Pancreas (tissue), 10 donors: ENCODE measurements at places on chromosomes 5 and 9.

DNA sequence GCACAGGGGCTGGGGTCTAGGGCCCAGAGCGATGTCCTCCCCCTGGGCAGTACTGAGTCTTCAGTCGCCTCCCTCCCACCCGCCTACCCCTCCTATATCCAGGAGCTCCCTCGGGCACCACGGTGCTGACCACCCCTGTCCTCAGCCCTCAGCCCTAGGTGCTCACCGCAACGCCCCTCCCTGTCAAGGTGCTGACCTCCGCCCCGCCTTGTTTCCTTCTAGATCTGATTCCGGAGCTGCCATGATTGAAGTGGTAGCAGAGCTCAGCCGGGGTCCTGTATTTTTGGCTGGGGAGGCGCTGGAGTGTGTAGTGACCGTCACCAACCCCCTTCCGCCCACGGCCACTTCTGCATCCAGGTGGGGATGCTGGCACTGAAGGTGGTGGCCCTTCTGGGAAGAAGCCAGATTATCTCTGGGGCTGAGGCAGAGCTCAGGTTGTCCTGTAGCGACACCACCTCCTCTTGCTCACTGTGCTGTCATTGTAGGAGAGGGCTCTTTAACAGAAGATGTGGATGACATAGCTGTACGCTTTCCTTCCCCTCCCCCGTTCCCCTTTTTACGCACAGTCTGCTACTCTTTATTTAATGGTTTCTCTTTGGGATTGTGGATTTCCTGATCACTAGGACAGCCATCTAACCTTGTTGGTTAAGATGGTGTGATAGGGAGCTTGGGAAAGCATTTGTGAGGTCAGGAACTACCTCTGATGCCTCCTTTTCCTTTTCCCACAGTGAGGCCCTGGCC lies 598 bp downstream of the RGP1 start:
- DNase-seq: peak; percentile 60

GRCh38 chr5:58201922-58202648 lies 257.8 kb downstream of the PLK2 start:
- no peak for DNase-seq

- DNase-seq: no peak
Observed at GRCh38 chr5:173065155-173065554, 9.0 kb downstream of the CREBRF start.

- DNase-seq: no peak
Observed at GRCh38 chr5:125424402-125425141, 678.1 kb upstream of the ZNF608 start.

- no peak for DNase-seq
Observed at GRCh38 chr9:84698323-84698722, 28.8 kb downstream of the NTRK2 start.

DNA sequence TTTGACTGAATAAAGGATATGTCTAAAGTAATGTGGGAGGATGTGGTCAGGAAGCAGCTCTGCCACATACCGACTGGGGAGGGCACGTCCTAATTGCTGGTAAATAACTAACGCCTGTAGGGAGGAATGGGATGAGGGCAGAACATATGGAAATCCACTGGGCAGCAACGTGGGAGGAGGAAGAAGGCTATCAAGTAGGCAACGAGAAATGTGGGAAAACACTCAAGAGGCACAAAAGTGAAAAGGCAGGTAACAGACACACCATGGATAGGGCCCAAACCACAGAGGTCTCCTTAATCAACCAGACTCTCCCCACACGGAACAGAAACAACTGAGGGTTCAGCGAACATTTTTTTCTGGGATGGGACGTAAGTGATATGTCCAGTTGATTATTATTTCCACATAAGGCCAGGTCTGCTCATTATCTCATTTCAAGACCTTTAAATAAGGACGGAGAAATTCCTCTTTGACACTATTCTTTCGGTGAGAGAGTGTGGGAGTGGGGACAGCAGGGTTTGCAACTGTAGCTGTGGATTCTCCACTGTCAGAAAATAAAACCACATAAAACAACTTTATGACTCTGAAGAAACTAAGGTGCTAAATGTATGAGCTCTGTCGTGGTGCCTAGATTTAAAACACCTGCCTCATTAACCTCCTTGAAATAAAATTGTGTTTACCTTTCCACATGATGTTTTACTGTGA lies 17.0 kb downstream of the IARS1 start:
- no peak for DNase-seq

DNA sequence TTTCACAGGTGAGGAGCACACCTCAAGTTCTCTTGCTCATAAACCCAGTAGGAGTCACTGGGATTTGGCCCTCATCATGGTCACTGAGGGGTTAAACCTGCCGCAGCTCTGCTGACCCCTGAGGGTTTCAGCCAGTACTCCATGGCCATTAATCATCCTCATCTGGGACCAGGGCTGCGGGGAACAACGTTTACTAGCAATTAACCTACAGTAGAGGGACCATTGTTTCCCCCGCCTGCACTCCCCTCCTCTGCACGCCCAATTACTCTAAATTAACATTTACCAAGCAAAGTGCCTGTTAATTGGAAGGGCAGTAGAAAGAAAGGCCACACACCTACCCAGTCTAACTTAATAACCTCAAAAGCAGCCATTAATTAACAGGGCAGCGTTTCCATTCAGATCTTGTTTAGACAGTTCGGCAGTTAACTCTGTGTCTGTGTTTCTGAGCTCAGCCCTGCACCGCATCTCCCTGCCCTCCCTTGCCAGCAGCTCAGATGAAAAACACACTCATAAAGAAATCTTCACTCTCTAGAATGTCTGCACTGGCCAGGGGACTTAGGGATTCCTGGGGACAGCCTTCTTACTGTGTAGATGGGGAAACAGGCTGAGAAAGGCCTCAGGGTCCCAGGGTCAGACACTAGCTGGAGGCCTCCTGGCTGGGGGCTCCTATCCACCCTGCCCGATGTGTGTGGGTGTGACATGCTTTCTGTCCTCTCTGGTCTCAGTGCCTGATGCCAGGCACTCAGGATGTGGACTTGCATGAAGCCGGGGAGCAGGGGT lies 51.6 kb downstream of the ALG2 start:
- no peak for DNase-seq

- DNase-seq: no peak
Observed at GRCh38 chr9:34809504-34810186, 99.7 kb upstream of the CCL21 start.

DNA sequence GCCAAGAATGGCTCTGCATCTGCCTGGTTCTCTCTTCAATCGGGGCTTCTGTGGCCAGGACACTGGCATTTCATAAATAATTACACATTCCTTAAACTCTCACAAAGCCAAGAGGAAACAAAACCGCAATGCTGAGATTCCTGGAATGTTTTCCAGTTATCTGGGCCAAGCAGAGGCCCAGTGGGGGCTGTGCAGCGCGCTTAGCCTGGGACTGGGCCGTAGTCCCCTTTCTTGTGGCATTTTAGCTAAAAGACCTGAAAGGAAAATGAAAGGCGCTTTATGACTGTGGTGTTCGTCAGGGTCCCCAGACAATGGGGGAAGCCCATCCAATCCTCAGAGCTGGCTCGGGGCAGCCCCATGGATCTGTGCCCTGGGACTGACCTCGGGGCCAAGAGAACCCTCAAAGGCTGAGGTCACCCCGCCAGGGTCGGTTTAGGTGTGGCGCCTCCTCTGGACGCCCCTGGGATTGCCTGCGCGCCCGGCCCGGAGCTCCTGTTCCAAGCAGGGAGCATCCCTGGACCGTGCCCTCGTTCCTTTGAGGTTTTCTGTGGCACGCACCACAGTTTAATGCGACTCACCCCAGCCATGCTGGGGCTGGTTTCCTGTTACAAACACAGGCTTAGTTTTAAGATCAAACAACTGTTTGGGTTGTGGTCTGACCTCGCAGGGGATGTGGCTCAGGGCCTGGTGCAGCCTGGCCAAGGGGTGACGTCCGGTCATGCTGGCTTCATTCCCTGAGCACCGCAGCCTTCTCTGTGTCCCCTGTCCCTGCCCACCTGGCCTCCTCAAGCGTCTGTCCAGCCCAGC lies 51.5 kb upstream of the NKD2 start:
- DNase-seq: no peak

DNA sequence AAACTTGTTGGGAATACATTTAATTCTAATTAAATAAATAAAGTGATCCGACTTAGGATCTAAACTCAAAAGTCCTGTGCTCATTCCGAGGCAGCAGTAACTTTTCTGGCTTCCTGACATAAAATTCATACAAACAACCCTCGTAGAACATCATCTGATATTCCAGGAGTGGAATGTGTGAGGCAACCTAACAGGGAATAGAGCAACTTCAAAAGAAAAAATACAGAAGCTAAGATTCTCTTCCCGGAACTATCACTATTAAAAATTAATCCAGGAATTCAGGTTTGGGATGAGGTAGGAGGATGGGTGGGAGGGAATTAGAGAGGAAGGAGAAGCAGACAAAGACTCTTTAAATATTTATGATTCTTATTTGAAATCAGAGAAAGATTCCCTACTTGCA lies 32.9 kb upstream of the TRIO start:
- no peak for DNase-seq

DNA sequence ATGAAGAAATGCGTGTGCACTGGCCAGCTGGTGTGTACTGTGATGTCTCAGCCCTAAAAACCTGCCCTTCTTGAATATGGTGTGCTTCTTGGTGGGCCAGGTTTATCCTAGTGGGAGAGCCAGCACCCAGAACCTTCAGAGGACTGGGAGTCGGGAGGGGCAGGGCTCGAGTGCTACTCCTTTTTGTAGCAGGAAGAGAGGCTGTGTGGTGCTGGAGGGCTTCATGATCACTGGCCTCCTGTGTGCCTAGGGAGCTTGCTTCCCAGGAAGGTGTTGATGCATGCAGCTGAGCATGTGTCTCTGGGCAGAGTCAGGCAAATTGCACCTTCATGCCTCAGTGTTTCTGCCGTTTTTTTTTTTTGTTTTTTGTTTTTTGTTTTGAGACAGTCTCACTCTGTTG lies 20.0 kb downstream of the PHF2 start:
- DNase-seq: no peak

GRCh38 chr9:76231001-76231400 lies 163.2 kb downstream of the RFK start:
- no peak for DNase-seq

DNA sequence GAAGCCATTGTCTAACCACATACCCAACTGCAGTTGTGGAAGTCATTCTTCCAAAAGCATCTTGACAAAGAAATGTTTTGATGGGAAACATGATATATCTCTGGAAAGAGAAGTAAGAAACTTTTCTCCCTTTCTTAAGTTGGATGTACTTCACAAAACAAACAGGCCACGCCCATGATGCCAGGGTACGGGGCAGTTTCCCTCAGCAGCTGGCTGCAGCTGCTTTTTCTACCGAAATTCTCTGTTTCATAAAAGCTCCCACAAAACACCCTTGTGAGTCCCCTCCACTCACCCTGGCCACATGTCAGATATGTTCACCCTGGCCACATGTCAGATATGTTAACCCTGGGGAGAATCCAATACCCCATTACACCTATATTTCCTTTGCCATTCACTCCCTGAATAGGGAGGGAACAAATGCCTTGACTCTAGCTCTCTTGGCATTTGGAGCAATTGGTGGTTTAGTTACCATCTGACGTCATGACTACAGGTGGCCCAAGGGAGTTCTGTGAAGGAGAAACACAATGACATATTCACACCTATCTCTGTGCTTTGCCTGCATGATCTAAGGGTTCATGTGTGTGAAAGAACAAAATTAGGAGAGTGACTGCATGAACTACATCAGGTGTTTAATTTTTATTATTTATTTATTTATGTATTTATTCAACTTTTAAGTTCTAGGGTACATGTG lies 103.0 kb downstream of the AOPEP start:
- DNase-seq: no peak

DNA sequence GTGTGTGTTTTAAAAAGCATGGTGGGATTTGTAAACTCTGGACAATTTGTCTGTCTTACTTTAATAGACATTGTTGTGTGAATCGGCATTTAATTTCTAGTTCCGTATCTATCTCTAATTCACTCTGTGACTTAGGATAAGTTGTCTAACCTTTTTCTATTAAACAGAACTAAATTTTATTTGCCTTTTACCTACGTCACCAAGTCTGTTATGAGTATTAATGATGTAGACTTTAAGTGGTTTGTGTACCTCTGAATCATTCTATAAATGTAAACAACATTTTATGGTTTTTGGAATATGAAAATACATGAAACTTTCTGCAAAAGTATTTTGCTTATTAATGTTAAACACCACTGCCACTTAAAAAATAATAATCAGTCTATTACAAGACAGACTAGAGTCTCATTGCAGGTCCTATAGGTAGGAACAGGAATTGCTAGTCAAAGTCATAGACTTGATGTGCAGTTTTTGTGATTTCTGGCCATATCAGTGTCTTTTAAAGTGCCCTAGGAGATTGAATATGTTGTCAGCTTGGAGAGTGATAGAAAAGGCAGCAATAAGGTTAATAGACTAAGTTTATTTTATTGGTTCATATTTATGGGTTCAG lies 5.6 kb downstream of the RBM27 start:
- no peak for DNase-seq

- DNase-seq: no peak
Observed at GRCh38 chr9:726005-726404, 115.5 kb upstream of the DMRT1 start.

- peak; percentile 51 for DNase-seq
Observed at GRCh38 chr9:91117474-91117891, 244.2 kb downstream of the AUH start.

GRCh38 chr5:75405296-75405695 lies 68.3 kb downstream of the HMGCR start:
- no peak for DNase-seq

- no peak for DNase-seq
Observed at GRCh38 chr9:91843623-91844148, 106.3 kb downstream of the ROR2 start.

DNA sequence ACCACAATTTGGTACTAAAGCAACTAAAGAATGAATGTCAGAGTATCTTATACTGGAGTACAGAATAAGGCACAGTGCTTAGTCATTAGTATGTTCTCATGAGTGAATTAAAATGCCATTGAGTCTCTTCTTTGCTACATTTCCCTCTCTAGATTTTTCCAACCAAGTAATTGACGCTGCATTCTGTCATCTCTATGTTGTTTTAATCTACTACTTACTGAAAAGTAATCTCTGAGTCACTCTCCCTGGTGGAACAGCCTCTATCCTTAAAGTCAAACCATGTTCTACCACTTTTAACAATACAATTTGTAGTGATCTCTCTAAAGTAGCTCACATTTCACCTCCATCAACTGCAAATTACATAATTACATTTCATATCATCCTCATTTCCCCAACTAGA lies 495.1 kb downstream of the CDH18 start:
- no peak for DNase-seq

DNA sequence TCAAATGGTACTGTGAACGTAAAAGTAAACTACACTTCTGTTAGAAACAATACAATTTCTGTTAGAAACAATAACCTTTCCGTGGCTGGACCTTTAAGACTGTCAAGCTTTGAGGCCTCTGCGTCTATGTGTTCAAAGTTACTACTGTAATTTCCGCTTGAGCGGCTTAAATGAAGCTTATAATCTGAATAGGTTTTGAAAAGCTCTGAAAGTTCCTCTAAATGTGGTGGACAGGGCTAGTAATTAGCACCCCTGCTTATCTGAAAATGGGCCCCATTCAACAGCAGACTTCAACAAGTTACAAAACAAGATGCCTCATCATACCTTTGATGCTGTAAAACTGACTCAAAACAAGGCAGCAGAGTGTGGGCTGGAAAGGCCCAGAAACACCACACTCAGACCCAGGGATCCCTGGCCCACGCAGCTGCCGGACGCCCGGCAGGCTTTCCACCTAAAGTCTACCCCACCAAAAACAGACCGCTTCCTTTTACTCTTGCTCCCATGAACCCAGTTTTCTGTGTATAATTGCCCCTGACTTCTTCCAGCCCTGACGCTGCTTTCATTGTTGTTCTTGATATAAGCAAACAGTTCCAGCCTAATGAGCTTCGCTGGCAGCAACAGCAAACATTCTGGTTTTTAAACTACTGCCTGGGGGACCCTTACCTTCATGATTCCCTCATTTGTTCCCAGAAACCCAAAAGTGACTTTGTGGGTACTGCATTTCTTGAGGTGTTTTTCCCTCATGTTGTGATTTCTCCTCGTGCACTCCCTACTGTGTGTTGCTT lies 66.7 kb downstream of the TLE1 start:
- no peak for DNase-seq
